ENCODE measurements at places on chromosomes 5 and 9.

- DNase-seq = no peak
These were observed 175.1 kb downstream of the CCDC192 start for GRCh38 chr5:127878174-127878750.

DNA sequence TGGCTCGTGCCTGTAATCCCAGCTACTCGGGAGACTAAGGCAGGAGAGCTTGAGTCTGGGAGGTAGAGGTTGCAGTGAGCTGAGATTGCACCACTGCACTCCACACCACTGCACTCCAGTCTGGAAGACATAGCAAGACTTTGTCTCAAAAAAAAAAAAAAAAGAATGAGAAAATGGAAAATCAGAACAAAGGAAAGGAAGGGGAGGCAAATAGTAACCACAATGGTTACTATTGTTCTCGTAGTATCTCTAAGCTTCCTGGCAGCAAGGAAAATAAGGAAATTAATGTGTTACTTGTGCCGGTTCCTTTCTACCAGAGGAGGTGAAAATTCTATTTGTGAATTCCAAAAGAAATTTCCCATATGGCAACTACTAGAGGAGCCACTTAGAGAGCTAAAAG lies 48.5 kb upstream of the BNC2 start:
- no peak for DNase-seq

DNA sequence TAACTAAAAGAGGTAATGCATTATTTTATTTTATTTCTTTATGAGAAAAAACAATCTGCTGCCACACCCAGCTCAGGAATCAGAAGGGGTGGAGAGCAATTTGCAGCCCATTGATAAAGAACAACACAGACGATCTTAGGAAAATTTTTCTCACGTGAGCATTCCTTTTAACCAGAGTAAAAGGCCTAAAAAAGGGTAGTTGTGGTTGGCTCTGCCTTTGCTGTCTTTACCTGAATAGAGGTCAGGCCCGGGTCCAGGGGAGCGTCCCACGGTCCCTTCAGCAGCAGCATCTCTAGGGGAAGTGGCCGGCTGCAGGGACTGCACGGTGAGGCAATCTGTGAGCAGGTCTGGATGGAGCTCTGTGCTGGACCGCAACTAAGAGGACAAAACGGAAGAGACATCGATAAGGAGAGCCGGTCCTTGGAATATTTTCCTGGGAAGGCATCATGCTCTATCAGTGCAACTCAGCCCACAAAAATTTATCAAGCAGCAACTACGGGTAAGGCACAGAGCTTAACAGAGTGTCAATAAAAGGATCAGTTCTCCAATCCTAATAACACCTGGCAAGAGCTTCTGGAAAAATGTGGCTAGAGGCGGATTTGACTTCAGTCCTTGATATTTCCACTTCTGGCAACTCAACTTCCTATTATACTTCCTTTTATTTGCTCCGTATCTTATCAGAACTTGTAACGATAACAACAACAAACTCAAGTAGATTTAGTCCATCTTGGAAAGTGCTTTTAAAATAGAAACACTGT lies 372.8 kb upstream of the RFX3 start:
- no peak for DNase-seq

DNA sequence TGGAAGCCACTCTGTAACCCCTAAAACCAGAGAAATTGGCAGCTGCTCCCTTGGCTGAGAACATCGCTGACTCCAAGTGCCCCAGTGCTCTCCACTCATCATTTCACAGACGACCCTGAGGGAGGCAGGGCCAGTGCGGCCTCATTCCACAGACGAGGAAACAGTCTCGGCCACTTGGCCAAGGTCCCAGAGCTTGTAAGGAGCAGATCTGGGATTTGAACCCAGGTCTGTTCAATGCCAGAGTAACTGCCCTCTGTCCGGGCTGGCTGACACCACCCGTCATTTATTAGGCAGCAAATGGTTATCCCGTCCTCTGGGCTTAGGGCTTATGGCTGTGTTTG lies 19.9 kb upstream of the IER5L start:
- DNase-seq = no peak

- no peak for DNase-seq
These were observed 72.0 kb downstream of the PIK3R1 start for GRCh38 chr5:68287631-68287975.

- DNase-seq = no peak
These were observed 859.6 kb upstream of the SEMA6A start for GRCh38 chr5:117434254-117434653.

DNA sequence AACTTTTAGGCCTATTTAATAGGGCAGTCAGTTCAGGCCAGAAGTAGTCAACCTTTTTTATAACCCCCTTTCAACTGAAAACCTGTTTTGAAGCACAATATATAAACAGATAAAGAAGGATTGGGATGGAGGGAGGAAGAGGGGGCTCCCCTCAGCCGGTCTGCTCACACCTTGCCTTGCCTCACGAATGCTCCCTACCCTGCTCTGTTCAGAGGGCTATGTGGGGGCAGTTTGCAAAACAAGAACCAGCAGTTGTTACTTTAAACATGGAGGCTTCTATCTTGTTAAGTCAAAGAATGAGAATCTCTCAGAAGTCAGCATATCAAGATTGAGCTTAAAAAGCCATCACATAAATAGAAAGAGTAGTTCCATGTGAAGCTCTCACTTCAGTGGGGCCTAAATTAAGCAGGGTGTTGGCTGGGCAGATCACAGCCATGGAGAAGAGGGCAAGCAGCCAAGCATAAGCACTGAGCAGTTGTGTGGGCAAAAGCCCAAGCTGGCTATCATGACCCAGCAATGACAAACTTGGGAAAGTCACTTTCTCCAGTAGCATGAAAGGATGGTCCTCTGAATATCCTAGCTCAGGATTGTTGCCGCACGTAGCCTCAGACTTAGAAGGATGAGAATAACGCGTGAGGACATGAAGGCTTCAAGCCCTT lies 70.6 kb downstream of the ALDH1A1 start:
- no peak for DNase-seq

DNA sequence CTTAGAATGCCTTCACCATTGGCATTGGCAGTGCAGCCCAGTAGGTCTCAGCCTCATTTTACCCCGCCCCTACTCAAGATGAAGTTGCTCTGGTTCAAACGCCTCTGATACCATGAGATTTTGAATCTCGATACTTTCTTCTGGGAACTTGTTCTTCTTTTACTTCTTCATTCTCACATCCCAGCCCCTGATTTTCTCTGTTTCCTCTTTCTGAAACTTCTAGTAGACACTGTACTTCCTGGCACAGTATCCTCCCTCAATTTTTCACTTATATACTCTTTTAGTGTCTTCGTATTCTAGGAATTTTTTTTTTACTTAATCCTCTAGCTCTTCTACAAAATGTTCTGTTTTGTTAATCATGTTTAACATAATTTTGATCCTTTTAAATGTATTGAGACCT lies 13.1 kb upstream of the ZNF79 start:
- DNase-seq = no peak

DNA sequence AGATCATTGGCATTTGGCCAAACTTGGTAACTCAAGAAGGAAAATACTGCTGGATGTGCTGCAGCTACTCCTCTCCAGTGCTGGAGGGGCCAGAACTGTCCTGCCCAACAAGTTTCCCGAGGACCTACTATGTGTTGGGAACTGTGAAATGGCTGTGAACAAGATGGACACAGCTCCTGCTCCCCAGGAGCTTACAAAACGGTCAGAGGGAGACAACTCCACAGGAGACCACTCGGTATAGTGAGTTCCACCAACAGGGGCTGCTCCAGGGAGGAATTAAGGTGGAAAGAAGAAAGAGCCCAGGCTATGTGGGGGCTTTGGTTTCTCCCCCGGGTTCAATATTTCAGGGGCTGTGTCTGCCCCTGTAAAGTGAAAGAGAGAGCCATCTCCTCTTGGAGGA lies 78.8 kb downstream of the GNA14 start:
- DNase-seq = peak; percentile 30

GRCh38 chr5:2656206-2656605 lies 95.3 kb downstream of the IRX2 start:
- DNase-seq = no peak

- DNase-seq = peak; percentile 44
These were observed 28.4 kb upstream of the LRRC19 start for GRCh38 chr9:27033815-27034403.
